Activated CD4-positive, alpha-beta T cell treated with anti-CD3 and anti-CD28 coated beads, Interleukin-2, amount 50 U/mL, for 24 hours (primary cell): ENCODE measurements at places on chromosomes 3 and 15.

DNA sequence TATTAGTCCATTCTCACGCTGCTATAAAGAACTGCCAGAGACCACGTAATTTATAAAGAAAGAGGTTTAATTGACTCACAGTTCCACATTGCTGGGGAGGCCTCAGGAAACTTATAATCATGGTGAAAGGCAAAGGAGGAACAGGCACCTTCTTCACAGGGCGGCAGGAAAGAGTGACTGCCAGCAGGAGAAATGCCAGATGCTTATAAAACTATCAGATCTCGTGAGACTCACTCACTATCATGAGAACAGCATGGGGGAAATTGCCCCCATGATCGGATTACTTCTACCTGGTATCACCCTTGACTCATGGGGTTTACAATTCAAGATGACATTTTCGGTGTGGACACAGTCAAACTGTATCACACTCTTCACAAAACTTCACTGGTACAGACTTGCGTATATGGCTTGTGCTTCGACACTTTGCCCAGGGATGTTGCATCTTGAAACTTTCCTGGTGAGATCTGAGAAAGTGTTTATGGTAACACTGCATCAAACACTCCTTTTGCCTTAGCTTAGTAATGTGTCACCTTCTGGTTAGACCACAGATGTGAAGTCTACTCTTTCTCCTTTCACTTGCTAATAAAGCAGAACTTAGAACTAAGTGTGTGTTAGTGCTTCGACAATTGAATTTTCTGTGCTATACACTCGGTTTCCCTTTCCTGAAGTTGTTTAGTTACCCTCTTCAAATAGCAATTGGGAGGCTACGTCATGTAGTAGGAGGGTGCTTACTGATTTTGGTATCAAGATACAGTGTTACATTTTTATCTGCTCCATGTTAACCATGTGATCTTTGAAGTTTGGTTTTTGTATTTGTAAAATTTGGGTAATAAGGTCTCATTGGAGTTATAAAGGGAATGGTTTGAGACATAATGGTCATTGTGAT, 185.7 kb downstream of the LPP start:
- DNase-seq, result no peak

- DNase-seq, result no peak
Measured at GRCh38 chr3:156902916-156903315, 76.8 kb downstream of the LEKR1 start.

DNA sequence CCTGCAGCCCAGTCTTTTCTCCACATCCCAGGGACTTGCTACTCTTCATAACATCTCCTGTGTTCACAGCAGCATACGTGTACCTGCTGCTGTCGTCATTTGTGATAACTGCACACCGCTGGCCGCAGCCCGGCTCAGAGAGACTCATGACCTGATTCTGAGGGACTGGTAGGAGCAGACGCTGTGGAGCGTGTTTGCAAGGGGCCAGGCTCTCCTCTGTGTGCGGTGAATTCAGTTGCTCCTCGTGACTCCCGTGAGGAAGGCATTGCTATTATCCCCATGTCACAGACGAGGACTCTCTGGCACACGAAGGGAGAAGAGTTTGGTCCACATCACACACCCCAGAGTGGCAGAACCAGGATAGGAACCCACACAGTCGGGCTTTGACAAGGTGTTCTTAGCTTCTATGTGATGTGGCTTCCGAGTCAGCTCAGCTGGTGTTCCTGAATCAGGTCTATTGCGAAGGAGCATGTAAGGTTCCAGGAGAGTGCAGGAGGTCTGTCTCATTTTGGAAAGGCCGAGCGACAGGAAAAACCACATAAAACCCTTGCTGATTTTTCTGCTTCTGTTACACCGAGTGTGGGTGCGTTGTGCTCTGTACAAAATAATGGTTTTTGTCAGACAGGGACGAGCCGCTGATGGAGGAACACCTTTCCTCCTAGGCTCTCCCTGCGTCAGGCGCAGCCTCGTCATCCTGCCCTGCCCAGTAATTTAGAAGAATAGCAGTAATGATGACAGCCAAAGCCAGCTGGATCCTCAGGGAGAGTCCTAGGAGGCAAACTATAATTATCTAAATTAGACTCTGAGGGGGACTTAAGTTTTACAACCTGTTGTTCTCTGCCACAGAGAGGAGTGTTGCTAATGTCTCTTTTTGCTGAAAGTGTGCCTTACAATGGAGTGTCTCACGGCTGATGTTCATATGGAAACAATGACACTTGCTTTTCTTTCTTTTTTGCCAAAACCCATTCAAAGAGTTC, 157.5 kb upstream of the RGMA start:
- no peak for DNase-seq

GRCh38 chr15:74829486-74829885, 3.1 kb downstream of the CPLX3 start:
- DNase-seq, result no peak

- DNase-seq, result no peak
Measured at GRCh38 chr3:103349760-103350159, 914.9 kb downstream of the ZPLD1 start.

DNA sequence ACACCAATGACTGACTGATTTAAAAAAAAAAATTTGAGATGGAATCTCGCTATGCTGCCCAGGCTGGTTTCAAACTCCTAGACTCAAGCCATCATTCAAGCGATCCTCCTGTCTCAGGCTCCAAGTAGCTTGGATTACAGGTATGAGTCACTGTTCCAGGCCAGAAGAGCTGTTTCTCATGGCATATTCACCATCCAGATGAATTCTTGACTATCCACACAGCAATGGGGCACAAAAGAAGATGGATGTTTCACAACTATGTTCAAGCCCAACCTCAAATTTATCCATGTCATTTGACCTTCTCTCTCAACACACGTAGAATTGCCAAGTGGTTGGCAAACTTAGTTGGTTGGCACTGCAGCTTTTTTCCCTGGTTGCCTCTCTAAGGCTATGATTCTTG, 40.6 kb downstream of the PRICKLE2 start:
- no peak for DNase-seq

- DNase-seq, result no peak
Measured at GRCh38 chr15:101262551-101262950, 10.7 kb upstream of the CHSY1 start.

DNA sequence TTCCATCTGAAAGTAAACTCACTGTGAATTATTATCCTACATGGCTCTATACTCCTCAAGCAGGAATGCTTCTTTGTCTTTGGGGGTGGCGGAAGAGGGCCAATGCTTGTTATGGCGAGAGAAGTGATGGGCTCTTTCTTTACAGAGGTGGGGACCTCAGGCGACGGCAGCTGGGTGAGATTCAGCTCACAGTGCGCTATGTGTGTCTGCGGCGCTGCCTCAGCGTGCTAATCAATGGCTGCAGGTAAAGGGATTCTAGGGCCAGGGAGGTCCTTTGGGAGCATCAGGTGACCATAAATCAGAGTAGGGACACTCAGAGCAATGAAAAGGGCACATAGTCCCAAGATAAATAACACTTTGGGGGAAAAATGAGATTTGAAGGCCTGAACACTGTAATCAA, 39.0 kb downstream of the ESYT3 start:
- DNase-seq, result no peak

- DNase-seq, result no peak
Measured at GRCh38 chr3:69998759-69999139, 784 bp upstream of the SAMMSON start.

GRCh38 chr3:184586851-184587250, 25.3 kb downstream of the EPHB3 start:
- DNase-seq, result no peak

DNA sequence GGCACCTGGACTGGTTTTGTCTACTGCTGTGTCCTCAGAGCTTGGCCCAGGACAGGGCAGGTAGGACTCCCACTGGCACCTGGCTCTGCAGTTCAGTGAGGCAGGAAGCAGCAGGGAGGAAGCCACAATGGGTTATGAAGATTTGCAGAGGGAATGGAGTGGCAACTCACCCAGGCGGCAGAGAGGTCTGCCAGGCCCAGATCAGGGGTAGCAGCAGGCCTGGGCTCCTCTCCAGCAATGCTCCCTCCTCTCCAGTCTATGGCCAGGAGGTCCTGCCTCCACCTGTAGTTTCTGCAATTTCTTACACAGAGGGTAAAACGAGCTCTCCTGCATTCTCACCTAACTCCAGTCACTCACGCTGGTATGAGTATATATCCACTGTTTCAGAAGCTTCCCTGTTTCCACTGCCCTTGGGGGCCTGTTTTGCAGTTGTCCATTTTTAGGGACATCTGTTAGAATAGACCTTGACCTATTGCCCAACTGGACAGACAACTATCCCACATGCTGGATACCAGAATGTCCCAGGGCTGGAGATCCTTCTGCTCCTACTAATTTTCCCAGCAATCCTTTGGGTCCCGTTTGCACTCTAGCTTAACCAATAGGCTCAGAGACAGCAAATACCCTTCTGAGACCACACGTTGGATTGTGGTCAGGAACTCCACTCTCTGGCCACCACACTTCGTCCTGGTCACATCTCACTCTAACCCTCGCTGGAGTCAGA, 35.2 kb downstream of the HMCES start:
- no peak for DNase-seq

GRCh38 chr3:39435006-39435748, 28.7 kb downstream of the RPSA start:
- DNase-seq, result no peak

DNA sequence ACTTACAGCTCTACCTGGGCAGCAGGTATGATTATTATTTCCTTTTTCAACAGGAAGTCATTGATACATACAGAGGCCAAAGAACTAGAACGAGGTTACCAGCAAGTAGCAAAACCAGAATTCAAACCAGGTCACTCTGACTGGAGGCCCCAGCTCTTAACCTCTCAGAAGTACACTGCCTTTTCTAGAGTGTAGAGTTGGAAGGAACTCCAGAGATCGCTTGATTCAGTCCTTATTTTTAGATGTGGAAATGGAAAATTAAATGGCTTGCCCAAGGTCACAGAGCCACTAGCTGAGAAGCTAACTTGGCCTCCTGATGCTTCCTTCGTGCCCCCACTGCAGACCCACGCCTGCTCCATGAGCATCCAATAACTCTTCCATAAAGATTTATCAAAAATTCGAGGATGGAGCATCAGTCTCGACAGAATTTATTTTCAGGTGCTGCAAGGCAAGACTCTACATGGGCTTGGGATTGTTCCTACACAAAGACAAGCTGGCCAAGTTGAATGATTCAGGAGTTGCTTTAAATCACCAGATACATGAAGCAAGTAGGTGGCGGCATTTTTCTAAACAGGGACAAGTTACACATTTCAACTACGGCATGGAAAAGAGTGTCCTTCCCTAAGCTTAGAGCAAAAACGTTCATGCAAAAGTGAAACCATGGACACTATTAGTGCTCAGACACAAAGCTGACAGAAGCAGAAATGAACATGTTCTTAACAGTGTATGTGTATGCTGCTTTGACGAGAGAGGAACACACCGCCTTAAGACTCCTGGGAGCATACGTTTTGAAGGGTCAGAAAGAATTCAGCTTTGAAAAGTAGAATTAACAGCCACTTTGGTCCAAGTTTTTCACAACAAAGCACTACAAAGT, 235.7 kb downstream of the THRB start:
- no peak for DNase-seq

DNA sequence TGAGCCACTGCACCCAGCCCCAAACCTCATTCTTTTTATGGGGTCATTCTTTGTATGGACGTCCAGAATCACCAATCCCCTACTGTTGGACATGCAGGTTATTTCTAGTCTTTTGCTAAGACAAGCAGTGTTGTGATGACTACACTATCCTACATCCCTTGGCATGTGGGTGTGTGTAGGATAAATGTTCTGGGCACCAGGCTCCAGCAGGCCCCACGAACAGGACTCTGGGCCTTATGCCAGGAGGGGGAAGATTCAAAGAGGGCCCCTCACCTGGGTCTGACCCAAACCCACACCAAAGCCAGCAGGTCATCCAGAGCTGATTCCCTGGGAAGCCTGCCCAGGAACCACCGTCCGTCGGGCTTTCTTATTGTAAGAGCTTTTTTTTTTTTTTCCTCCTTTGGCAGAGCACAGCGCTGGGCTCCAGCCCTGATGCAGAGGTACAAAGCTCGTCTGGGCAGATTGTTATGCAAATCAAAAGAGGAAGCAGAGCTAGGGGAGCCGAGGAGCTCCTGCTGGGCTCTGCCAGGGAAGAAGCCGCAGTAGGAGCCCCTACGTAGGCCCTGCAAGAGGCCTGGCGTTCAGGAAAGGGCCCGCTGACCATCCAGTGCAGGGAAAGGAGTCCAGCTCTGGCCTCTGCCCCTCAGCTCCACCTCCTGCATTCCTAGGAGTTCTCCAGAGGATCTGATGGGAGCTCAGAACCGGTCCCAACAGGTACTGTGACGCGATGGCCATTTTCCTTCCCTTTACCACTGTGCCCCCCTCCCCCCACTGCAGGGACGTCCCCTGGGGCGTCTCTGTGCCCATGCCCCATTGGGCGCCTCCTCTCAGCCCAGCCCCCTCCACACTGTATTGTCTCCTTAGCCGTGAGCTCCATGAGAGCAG, 29.0 kb upstream of the FURIN start:
- DNase-seq, result no peak

DNA sequence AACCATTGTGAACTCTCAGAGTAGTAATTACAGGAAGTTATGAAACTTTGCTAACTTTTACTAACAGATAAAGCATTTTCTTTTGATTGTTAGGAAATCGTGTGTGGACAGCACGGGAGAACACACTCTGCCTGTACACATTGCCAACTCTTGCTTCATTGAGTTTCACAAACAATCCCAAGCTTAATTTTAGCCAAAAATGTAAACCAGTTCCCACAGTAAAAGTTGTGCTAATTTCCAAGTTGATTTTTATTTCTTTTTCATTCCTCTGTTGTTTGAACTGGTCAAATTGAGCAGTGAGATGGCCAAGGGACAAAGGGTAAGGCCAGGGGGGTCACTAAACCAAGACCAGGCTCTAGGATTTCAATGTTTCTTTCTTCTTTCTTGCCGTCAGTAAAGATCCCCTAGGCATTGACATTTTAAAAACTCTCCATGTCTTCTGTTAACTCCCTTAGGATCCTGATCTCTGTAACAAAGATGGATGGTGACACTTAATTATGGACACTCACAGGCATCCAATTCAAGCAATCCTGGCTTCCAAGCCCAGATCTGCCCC, 414.9 kb downstream of the RBMS3 start:
- DNase-seq, result no peak

GRCh38 chr3:168395551-168395950, 299.8 kb upstream of the GOLIM4 start:
- no peak for DNase-seq

DNA sequence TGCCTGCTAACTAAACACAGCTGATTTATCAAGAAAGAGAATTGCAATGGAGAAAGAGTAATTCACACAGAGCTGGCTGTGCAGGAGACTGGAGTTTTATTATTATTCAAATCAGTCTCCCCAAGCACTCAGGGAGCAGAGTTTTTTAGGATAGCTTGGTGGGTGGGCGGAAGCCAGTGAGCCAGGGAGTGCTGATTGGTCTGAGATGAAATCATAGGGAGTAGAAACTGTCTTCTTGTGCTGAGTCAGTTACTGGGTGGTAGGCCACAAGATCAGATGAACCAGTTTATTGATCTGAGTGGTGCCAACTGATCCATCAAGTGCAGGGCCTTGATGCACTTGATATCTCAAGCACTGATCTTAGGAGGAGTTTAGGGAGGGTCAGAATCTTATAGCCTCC, 891.9 kb upstream of the CADM2 start:
- no peak for DNase-seq

DNA sequence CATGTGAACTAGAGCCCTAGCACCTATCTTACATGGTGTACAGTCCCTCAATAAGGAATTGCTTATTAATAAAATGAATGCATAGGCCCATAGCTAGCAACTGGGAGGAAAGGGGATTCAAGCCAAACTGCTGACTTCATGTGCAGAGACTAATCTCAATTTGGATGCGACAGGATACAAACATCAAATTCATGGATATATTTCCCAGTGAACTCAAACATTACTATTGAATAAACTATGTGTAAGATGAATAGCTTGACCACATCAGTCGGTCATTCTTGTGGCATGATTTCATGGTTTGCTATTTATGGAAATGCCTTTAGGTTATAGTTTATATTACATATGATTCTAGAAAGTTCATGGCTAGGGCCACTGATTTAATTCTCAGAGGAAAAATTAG, 268.6 kb upstream of the SLITRK3 start:
- DNase-seq, result no peak
